Transverse colon (tissue), 4 donors: ENCODE measurements at places on chromosomes 1 and 21.
A peak's percentile ranks its signal among the peaks of the same experiment; 100 is the strongest.

DNA sequence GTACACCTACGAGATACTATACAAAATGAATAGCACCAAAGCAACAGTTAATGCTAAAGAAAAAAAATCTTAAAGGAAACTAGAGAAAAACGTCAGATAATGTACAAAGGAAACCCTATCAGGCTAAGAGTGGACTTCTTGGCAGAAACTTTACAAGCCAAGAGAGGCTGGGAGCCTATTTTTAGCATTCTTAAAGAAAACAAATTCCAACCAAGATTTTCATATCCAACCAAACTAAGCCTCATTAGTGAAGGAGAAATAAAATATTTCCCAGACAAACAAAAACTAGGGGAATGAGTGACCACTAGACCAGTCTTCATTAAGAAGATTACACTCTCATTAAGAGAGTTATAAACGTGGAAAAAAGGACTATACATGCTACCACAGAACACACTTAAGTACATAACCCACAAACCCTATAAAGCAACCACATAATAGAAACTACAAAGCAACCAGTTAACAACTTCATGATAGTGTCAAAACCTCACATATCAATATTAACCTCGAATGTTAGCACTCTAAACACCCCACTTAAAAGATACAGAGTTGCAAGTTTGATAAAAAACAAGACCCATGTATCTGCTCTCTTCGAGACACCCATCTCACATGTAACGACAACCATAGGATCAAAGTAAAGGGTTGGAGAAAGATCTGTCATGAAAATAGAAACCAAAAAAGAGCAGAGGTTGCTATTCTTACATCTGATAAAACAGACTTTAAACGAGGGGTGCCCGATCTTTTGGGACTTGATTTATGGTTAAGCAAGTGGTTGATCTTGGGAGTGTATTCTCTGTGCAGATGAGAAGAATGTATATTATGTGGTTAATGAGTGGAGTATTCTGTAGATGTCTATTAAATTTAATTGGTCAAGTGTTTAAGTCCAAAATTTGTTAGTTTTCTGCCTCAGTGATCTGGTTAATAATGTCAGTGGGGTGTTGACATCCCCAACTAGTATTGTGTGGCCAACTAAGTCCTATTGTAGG, 1301.4 kb downstream of the PLA2G4A start:
- DNase-seq, result no peak

DNA sequence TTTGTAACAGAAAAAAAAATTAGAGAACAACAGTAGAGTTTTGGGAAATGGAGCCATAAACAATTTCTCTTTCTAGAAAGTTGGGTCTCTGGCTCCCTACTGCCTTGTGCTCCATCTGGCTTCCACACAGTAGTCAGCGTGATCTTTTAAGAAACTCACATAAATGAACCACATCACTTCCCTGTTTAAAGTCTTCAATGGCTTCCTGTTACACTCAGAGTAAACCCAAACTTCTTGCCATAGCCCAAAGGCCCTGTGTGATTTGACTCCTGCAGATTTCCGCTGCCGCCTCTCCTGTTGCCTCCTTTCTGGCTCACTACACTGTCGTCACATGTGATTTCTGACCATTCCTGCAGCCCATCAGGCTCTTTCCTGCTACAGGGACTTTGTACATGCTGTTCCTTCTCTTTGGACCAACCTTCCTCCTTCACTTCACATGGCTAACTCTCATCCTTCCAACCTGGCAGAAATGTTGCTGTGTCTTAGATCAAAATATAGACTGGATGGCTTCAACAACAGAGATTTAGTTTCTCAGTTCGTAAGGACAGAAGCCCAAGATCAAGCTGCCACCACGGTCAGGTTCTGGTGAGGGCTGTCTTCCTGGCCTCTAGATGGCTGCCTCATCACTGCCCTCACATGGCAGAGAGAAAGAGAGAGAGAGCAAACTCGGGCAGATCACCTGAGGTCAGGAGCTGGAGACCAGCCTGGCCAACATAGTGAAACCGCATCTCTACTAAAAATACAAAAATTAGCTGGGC, 34.0 kb downstream of the OPRD1 start:
- DNase-seq, result no peak

DNA sequence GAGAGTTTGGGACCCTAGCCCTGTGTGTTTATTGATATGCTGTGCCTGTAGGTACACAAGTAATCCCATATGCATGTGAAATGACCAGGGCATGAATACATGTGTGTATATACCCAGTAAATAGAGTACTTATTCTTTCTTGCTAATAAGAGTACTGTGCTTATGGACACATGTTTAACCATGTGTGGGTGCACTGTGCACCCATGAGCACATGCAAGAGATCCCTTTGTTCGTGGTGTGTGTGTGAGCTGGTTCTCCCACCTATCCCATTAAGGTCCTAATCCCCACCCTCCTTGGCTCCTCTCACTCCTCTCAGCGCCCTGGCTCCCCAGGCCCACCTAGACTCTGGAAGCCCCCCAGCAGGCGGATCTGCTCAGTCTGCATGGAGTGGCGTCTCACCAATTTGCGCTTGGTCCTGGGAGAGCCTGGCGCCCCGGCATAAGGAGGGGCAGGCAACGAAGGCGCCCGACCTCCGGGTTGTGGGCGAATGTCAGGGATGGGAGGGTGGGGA, 2.2 kb upstream of the LIX1L start:
- DNase-seq, result no peak

DNA sequence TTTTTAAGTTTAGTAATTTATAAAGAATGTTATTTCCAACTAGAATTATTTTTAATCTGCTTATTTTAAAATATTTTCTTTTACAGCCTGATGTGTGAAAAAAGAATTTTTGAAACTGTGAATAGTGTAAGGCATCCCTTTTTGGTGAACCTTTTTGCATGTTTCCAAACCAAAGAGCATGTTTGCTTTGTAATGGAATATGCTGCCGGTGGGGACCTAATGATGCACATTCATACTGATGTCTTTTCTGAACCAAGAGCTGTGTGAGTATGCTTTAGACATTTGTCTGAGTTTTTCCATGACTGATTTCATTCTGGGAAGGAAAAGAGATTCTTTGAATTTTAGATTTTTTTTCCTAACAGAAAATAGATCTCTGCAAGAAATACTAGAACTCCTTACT, 77.9 kb downstream of the GTF2B start:
- no peak for DNase-seq

DNA sequence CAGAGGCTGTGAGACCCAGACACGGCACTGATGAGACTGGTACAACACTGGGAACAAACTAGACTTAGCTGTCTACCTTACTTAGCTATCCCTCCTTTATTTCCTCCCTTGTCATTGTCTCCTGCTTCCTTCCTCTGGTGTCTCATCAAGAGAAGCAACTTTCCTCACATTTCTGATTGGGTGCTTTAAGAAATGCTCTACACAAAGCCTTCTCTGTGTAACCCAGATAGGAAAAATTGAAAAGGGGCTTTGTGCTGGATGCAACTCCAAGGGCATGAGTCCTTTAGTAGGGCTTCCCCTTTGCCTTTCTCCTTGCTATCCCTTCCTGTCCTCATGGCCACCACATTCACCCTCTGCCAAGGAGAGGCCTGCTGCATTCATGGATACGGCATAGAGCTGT, 274.5 kb downstream of the VAV3 start:
- DNase-seq, result no peak

- DNase-seq, result no peak
Observed at GRCh38 chr1:71068325-71069240, 12.3 kb downstream of the ZRANB2 start.

DNA sequence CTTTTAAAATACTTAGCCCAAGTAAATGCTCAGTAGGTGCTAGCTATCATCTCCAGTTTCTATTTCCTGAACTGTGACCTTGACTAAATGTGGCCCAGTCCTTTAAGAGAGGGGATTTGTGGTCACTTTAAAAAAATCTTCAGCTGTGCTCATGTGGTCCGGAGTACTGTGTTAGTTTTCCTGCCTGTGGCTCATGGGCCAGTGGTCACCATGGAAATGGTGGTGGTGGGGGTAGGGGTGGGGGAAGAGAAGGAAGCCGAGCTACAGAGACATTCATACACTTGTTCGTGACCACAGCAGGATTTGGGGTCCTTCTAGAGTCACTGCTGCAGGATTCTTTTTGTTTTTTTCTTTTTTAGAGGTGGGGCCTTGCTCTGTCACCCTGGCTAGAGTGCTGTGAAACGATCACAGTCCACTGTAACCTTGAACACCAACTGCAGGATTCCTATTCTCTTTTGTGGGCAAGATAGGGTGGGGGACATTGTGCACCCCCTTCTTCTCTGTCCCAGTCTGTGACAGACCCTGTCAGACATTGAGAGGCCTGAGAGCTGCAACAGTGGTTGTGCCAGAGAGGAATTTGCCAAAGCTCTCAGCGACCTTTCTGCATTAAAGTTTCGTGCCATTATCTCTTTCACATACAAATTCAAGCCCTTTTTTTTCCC, 25.8 kb downstream of the KIF26B start:
- DNase-seq, result no peak

DNA sequence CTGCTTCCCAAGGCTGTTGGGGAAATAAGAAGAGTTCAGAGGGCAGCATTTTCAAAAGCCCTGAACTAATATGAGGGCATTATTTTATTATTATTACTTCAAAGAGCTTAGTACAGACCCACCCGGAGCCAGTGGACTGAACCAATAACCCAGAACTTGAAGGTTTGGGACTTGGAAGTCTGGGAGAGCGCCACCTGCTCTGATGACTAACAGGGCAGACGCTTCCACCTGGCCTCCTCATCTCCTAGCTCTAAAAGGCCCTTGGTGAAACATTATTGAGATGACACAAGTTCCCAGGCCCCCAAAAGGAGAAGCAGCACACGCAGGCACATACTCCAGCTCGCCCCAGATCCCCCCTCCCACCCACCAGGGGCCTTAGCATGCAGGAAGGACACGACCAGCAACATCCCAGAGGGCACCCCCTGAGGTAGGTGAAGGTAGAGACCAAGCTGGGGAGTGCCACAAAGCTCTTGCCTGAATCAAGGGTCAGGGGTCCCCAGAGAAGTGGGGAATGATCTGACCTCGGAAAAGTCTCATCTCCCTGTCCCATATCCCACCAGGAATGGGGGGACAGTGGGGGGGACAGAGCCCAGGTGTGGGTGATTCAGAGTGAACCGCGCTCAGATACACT, 1.3 kb downstream of the DLGAP3 start:
- DNase-seq, result no peak

- no peak for DNase-seq
Observed at GRCh38 chr21:29005696-29006095, 13.0 kb upstream of the LTN1 start.

GRCh38 chr1:192118881-192119405, 39.3 kb upstream of the RGS18 start:
- DNase-seq, result no peak

GRCh38 chr1:72419229-72419628, 136.9 kb upstream of the NEGR1 start:
- no peak for DNase-seq

GRCh38 chr1:210232511-210233215, at the start of gene SERTAD4:
Gene SERTAD4, plus strand, starts transcription at chr1:210232796. Its CDS starts 5,165 bp downstream, at chr1:210237961.
- DNase-seq, result peak; percentile 58

GRCh38 chr21:29730281-29730680, 209.5 kb downstream of the GRIK1 start:
- no peak for DNase-seq

GRCh38 chr1:21866707-21867043, 54.6 kb downstream of the LDLRAD2 start:
- no peak for DNase-seq

DNA sequence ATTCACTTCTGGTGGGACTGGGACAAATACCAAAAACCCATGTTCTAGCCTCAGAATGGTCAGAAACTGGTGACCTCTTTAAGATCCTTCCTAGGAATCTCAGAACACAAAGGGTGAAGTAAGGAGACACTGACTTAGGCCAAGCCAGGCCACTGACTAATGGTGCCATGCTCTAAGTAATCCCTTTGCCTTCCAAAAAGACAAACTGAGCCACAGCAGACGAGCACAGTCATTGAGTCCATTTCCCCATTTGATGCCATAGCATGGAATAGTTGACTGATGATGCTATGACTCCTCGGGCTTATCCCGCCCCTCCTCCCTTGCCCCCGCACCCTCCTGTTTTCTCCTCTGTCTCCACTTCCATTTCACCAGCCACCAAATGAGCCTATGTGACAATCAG, 145.8 kb upstream of the ZNF648 start:
- DNase-seq, result no peak

DNA sequence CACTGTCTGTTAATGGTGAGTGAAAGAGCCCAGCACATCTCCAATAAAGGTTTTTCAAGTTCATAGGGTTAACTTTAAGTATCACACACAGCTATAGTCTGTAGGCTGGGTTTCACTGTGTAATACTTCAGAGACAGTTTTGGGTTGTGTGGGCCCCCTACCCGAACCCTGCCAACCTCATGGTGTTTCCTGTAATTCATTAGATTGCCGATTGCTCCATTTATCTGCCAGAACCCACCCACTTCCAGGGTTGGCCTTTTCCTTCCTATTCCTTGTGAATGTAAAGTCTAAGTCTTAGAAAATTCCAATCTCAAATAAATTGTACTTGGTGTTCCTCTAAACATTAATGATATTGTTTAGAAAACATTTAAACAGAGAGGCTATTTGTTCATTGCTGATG, 43.6 kb downstream of the CTTNBP2NL start:
- no peak for DNase-seq

DNA sequence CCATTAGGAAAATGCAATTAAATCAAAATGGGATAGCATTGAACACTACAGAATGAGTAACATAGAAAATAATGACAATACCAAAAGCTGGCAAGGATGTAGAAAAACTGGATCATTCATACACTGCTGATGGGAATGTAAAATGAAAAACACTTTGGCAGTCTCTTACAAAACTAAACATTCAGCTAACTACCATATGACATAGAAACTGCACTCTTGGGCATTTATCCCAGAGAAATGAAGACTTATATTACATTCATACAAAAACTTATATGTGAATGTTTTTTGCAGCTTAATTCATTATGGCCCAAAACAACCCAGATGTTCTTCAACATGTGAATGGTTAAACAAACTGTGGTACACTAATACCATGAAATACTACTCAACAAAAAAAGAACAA, 66.4 kb downstream of the ANKRD13C start:
- no peak for DNase-seq
